Spinal cord (tissue), 10 donors: ENCODE measurements at places on chromosomes 6 and 20.
A peak's percentile ranks its signal among the peaks of the same experiment; 100 is the strongest.

DNA sequence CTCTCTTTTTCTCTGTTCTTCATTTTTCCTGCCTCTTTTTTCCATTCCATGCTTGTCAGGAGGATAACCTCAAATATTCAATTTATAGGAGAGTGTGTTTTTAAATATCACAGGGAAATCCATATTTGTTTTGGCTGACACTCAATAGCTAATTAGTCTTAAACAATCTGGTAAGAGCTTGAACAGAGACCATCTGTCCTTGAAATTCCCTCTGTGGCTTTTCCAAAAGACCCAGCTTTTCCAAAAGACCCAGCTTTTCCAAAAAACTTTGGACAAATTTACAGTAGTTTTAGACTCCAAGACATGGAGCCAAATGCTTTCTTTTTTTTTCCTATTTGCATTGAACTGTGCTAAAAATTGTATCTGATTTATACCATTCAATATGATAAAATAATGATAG, 127.4 kb upstream of the FAM83B start:
- DNase-seq, result no peak

GRCh38 chr6:1315560-1316386, 3.9 kb downstream of the FOXQ1 start:
- DNase-seq, result no peak

DNA sequence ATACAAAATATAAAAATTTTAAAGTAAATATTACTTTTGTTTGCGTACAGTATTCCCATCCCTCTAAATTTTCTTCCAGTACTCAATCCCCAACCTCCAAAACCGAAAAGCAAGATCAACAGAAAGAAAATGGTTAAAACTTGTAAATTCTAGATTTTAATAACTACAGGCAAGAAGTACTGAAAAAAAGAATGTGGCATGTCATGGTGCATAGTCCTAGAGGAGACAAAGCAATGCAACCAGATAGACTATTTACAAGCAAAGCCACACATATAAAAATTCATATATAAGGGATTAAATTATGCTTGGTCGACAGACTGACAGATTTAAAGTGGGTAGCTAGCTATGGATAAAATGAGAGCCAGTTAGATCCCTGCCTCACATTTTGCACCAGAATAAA, 56.5 kb upstream of the HFE start:
- no peak for DNase-seq

- DNase-seq, result no peak
Observed at GRCh38 chr20:872855-873520, 39.5 kb downstream of the FAM110A start.

GRCh38 chr6:154247119-154247861, 109.3 kb downstream of the IPCEF1 start:
- DNase-seq, result peak; percentile 49

DNA sequence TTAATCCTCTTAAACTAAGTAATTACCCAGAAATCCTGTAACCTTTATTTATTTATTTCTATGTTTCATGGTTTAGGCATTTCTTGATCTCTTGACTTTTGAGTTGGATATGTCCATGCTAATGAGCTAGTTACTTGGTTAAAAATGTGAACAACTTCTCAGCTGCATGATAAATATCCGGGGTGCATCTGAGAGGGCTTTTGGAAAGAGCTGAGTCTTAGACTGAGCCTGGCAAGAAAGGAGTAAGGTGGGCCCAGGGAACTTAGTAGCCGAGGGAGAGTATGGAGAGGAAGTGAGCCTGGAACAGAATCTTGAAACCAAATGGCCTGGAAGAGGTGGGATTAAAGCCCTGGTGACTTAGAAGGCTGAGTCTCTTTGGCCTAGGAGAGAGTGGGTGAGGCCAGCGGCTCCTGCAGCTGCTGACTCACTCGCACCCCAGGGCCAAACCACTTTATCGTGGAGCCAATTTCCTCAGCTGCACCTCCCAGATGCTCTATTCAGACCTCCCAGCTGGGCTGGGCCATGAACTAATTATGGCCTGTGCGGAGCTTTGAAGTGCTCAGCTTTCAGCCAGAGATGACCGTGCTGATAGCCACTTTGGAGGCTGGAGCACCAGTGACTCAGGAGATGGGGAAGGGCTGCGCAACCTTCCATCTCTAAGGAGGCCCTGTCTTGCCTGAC, 19.1 kb downstream of the TGM3 start:
- no peak for DNase-seq

DNA sequence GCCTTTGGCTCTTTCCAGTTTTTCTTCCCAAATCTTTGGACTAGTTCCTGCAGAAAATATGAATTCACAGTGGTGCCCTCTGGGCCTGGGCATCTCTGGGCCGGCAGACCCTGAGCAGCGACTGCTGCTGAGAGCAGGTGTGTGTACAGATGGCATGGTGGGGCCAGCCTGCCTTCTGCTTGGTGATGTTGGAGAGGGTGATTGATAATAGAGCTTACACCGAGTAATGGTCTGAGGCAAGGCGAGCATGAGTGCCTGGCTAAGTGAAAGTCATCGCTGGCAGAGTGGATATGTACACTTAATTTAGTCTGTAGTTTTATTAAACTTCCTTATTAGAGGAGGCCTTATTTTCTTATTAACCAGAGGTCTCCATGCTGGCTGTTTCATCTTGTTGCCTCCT, 156.9 kb downstream of the CDKAL1 start:
- no peak for DNase-seq

- no peak for DNase-seq
Observed at GRCh38 chr6:13654496-13654895, 39.4 kb downstream of the NOL7 start.

- no peak for DNase-seq
Observed at GRCh38 chr6:118667988-118668387, 16.6 kb upstream of the CEP85L start.

DNA sequence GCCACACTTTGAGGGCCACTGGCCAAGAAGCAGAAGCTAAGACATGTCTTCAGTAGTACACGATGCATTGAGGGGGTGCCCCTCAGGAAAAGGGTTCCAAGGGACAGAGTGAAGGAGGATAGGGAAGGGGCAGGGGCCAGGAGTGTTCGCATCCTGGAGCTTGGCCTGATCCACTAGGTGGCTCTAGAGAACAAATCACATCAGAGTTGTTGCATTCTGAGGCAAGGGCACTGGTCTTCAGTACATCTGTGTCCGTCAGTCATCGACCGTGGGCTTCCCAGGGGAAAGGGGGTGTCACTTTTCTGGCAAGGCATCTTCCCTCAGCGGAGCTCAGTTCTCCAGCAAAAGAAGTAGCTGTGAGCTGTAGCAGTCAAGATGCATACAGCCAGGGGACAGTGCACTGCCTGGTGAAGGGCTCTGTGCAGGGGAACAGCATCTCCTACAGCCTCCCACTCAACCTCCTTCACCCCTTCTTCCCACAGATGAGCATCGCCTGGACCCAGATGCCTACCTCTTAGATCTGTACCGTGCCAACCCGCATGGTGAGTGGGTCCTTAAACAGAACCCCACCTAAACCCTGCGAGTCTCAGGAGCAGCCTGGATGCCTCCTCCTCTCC, 47.8 kb downstream of the ARHGAP40 start:
- DNase-seq, result peak; percentile 90

DNA sequence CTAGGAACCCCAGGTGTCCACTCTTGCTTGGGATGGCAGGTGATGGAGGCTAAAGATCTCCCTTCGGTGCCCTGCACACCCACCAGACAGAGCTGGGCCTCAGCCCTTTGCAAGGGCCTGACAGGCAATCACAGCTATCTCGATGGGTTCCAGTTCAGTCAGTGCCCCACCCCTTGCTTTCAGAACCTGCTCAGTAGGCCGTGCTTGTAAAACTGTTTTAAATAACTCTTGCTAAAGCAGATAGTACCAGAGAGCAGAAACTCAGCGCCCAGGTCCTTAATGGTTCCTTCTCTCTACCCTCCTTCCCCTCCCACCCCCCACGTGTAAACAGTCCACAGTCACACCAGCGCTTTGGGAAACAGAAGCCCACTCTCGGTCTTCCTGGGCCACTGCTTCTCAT, 39.2 kb downstream of the C6orf132 start:
- no peak for DNase-seq

GRCh38 chr20:41480054-41480770, 113.6 kb upstream of the EMILIN3 start:
- DNase-seq, result no peak

- no peak for DNase-seq
Observed at GRCh38 chr20:49695830-49696229, 17.8 kb downstream of the B4GALT5 start.

GRCh38 chr6:97292671-97293070, 9.7 kb upstream of the MMS22L start:
- no peak for DNase-seq

DNA sequence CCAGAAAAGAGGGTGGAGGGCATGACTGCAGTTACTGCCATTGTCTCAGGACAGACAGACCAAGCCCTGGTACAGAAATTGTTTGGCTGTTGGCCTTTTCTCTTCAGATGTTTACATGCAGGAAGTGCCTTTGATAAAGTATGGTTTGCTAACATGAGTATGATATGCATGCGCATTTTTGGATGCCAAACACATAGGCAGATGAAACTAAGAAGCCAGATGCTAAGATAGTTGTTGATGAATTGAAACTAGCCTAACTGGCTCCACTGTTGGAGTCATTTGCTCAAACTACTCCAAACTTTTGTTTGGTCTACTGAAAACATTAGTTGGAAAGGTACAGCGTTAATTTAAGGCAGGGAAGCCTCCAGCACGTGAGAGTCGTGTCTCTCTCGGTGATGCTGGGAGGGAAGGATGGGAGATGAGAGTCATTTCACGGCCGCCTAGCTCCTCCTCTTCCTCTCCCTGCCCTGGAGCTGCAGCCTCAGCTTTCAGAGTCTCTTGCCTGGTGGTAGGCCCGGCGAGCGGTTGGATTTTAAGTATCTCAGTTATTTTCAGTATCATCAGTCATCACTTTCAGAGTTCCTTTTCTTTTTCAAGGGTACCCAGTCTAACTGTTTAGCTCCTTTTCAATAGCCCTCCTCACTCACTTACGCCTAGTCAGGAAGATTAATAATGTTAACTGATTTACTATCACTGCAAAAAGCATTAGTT, 29.7 kb downstream of the RREB1 start:
- DNase-seq, result peak; percentile 68

DNA sequence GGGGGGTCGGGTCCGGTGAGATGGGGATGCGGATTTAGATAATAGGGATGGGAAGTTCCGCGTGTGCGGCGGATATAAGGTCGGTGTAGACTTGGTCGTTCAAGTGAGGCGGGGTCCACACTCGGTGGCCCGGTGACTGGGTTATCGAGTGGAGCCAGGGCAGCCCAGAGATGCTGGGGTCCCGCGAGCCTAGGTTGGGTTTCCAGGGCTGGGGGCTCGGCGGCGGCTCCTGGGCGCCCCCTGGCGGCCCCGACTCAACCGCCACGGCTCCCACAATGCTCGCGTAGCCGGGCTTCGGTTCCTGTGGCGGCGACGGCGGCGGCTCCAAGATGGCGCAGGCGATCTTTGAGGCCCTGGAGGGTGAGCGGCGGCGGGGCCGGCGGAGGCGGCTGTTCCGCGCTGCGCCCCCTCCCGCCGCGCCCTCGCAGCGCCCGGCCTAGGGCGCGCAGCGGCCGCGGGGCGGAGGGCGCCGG, at the start of gene ZNF341:
Gene ZNF341 (plus strand): TSS at position 304 of the 473 bp plus-strand sequence. CDS start 26 bp downstream, at position 330.
- peak; percentile 75 for DNase-seq

- no peak for DNase-seq
Observed at GRCh38 chr6:33927112-33927511, 123.3 kb upstream of the MLN start.

DNA sequence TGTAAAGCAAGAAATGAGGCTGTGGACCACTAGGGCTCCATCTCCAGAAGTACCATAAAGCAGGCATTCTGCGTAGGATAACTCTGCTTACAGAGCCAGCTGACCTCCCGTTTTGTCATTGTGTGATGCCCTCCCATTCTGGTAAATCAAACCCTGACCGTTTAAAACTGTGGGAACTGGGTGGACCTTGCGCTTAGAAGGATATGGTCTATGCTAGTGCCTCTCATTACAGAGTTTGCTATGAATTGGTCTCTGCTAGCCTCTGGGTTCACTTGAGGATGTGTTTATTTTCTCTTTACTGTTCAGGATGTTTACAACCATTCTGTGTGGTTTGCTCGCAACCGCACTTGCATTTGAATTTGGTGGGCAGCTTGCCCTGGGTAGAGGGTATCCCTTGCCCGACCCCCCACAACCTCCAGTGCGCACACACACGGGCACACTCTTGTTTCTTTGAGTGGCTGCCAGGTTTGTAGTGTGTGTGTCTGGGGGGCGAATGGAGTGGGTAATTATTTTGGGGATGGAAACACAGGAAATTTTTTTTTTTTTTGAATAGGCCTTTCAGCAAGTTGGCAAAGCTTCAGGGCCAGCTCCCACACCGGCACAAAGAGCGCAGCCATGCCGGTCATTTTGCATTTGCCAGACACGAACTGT, 198.3 kb downstream of the JARID2 start:
- DNase-seq, result peak; percentile 75

GRCh38 chr6:90397929-90398674, 101.5 kb upstream of the BACH2 start:
- DNase-seq, result no peak

DNA sequence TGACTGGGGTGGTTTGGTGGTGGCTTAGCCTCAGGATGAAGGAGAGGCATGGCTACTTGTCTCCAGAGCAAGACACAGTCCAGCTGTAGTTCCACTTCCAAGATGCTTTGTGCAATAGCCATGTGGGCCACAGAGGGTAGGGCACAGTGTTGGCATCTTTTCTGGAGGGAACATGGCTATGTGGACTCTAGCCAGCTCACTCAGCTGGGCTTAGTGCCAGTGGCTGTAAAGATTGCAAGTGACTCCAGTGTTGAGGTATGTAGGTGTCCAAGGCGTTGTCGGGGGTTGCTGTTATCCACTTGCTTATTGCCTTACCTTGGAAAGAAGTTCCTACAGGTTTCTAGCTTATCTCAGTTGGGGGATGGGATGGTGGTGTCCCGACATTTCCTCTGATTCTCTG, 233.4 kb downstream of the CD109 start:
- no peak for DNase-seq

DNA sequence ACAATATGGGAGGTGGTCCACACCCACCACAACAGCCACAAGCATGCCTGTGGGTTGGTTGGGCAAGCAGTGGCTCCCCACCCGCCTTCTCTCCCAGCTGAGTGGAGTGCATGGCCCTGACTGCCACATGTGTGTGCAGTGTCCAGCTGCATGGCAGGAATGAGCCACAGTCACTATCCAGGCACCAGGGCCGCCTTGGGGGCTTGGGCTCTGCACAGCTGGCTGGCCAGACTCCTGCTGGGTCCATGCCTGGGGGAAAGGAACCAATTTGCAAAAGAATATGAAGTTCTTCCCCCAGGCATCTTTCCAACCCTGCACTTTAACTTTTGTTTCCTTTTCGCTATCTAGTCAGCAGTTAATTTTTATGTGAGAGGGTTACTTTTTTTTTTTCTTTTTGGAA, 11.6 kb upstream of the ASCC3 start:
- DNase-seq, result no peak

GRCh38 chr20:56788041-56788670, 159.1 kb downstream of the TFAP2C start:
- no peak for DNase-seq

- no peak for DNase-seq
Observed at GRCh38 chr6:33126101-33126714, 50.4 kb downstream of the HLA-DPB1 start.

GRCh38 chr6:167980911-167981580, 16.4 kb upstream of the KIF25 start:
- no peak for DNase-seq

DNA sequence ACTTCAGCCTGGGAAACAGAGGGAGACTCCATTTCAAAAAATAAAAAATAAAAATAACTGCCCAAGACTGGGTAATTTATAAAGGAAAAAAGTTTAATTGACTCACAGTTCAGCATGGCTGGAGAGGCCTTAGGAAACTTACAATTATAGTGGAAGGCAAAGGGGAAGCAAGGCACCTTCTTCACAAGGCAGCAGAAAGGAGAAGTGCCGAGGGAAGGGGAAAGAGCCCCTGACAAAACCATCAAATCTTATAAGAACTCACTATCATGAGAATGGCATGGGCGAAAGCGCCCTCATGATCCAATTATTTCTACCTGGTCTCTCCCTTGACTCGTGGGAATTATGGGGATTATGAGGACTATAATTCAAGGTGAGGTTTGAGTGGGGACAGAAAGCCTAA, 95.5 kb upstream of the LGSN start:
- DNase-seq, result no peak
